ENCODE measurements at places on chromosomes 1 and 21.

DNA sequence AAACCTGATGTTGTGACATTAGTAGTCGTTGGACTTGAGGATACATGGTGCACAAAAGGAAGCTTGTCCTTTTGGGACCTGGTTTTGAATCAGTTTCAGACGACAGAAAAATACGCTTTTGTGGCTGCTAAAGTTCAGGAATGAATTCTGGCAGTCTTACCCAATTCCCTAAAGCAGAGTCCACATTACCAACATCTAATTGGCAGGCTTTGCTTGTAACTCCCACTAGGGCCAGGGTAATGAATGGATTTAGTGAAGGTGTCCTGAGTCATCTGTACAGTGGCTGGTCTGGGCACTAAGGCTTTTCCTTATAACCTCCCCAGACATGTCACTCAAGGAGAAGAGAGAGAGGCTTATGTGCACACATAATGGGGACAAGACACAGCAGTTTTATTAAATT, 66.2 kb upstream of the RNPC3 start:
- DNase-seq: no peak

DNA sequence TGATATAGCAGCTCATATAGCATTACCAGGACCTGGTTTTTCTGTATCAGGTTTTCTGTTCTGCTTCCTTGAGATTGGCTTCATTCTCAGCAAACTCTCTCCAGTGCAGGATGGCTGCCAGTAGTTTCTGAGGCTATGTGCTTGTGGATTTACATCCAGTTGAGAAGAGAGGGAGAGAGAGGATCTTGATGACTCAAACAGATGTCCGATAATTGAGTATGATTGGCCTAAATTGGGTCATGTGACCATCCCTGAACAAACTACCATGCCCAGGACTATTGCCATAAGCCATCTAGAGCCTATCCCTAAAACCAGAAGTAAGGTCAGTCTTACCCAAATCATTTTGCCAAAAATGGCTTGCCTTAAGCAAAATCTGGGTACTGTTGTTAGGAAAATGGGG, 18.1 kb upstream of the PSMA5 start:
- no peak for DNase-seq

DNA sequence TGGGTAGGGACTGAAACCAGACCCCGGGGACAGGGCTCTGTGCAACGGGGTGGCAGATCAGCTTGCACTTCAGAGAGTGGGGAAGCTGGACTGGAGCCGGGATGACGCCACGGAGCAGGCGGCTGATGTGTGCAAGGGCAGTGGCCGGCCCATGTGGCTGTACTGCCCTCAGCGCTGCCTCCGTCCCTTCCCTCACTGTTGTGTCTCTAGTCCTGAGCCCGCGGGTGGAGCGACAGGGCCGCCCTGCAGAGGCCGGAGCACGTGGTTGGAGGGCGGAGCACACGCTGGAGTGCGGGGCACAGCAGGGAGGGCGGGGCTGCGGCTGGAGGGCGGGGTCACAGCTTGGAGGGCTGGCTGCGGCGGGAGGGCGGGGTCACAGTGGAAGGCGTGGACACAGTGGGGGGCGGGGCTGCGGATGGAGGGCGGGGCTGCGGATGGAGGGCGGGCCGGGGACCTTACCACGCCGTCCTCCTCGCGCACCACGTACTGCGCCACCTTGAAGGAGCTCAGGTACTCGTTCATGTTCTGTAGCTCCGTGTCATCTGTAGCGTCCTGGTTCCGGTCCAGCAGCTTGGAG, 52.4 kb downstream of the CHD5 start:
- DNase-seq: peak; percentile 47

DNA sequence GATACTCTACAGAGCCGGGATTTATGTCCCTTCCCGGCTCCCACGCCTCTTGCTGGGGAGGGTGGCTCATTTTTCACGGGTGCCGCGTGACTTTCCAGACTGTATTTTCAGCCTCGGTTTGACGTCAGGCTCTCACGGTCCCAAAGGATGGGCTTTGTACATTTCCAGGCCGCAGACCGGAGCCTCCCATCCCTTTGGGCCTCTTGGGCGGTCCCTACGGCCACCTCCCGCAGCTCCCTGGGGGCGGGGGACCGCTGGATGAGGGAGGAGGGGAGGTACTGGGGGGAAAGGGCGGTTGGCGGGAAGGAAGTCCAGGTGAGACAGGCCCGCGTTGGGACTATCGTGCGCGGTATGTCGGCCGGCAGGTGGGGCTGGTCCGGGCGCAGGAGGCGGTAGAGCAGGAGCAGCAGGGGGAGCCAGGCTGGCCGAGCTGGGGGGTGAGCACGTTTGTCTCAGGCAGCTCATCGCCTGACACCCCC, 17.9 kb downstream of the UBL4B start:
- no peak for DNase-seq

DNA sequence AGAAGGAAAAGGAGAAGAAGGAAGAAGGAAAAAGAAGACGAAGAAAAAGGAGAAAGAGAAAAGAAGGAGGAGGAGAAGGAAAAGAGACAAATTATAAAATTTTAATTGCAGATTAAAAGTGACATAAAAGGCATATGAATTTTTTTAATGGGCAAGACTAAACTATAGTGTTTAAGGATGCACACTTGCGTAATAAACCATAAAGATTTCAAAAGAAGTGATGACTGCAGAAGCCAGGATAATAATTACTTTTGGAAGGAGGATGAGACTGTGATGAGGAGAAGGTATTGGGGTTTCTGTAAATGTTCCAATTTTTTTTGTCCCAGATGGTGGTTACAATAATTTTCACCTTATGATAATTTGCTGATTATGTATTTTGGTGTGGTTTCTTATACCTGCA, 243.1 kb upstream of the PKN2 start:
- no peak for DNase-seq

DNA sequence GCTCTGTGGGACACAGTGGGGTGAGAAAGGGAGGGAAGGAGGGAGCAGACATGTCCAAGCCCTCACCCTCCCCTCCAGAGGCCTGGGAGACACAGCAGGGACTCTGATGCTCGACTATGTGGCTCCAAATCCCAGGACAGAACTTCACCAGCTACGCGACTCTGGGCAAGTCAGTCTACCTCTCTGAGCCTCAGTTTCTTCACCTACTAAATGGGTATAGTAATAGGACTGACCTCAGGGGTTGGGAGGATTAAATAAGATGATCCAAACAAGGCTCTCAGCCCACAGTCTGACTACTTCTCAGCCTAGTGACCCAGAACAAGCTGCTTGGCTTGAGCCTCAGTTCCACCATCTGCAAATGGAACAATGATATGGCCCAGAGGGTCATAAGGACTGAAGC, 19.6 kb downstream of the SDC3 start:
- DNase-seq: no peak

GRCh38 chr1:180842491-180843275, 70.0 kb upstream of the KIAA1614 start:
- no peak for DNase-seq

GRCh38 chr1:150552128-150552910, 3.1 kb downstream of the ADAMTSL4 start:
- DNase-seq: no peak

DNA sequence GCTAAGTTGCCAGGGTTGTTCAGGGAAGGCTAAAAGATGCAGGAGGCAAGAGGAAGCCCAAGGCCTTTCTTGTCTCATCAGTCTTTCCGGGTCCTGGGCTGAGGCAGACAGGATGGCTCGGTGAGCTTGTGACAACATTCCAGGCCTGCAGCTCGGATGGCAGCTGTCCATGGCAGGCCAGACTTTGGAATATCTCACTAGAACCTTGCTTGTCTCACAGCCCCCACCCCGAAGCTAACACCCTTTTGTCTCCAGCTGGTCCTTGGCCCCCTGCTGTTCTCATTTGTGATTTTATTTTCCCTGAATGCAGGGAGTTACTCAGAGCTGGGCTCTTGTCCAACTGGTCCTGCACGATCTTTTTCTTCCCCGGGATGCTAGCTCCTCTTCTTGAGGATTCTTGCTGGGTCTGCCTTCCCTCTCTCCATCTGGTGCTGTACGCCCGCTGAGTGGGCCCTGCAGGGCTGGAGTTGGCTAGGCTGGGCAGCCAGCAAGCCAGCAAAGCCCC, 477.2 kb upstream of the CAMK1G start:
- DNase-seq: no peak

DNA sequence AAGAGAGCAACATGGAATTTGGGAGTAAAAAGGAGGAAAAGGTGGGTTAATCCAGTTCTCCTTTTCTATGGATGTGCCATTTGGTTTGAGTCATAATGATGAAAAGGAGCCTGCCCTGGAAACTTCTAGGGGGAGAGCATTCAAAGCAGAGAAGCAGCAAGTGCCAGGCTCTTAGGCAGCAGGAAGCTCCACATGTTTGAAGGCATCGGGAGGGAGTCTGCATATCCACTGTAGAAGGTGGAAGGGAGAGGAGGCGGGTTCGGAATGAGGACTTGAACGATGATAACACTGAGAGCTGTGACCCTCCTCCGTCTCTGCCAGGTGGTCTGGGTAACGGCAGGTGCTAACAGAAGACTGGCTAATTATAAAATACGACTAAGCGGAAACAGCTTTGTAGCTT, 128.2 kb downstream of the RYR2 start:
- DNase-seq: no peak

GRCh38 chr1:89363196-89363595, 663 bp upstream of the GBP6 start:
- DNase-seq: no peak

DNA sequence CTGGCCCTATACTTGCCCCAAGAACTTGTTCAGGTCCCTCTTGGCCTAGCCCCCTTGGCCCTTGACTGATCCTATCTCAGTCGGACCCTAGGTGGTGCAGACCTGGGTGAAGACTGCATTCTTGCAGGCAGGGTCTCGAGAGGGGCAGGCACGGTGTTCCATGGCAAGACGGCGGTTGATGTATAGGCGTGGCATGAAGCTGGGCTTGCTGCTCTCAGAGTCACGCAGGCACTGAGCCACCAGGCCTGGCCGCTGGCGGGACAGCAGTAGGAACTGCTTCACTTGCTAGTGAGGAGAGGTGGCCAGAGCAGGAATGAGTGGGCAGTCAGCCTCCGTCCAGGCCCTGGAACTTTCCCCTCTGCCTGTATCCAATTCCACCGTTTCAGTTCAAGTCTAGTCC, 3.8 kb downstream of the HECTD3 start:
- no peak for DNase-seq

- DNase-seq: no peak
Observed at GRCh38 chr1:67683766-67684525, 1.1 kb upstream of the GADD45A start.

GRCh38 chr1:227942716-227943261, 4.9 kb downstream of the WNT9A start:
- no peak for DNase-seq

DNA sequence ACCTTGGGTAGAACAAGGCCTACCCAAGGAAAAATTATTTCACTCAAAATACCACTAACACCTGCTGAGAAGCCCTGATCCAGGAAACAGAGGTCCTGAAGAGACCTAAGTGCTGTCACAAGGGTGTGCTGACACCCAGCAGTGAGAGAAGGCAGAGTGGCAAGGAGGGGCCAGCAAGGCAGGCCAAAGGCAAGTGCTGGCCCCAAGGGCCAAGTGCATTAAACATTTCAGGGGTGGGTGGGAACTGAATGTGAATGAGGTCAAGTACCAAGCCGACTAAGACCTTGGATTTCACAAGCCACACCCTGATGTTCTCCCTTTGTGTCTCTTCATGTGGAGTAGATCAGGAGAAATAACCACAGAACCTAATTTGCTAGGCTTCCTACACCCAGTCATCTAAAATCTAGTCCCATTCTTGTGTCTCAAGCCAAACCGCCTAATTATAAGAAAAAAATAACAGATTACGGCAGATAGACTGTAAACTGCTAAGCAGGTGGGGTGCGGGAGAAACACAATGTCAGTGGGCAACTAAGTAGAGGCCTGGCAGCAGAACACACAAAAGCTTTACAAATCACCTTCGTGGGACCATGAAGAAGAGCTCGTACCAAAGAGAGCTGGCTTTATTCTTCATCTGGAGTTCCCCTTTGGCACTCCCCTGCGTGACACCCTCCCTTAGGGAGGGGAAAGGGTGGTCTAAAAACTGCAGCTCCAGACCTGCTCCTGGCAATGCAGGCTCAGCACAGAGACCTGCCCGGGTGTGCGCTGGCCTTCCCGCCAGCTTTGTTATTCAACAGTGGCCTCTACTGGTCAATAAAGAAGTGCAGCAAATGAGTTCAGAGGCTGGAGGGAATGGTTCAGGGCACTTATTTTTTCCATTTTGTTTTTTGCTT, 8.7 kb downstream of the UBE2G2 start:
- peak; percentile 48 for DNase-seq

GRCh38 chr21:15171546-15171945, 106.7 kb upstream of the NRIP1 start:
- no peak for DNase-seq

GRCh38 chr1:114144016-114144415, 9.7 kb downstream of the SYT6 start:
- DNase-seq: no peak

- DNase-seq: no peak
Observed at GRCh38 chr1:88784551-88784950, 100.5 kb downstream of the PKN2 start.

DNA sequence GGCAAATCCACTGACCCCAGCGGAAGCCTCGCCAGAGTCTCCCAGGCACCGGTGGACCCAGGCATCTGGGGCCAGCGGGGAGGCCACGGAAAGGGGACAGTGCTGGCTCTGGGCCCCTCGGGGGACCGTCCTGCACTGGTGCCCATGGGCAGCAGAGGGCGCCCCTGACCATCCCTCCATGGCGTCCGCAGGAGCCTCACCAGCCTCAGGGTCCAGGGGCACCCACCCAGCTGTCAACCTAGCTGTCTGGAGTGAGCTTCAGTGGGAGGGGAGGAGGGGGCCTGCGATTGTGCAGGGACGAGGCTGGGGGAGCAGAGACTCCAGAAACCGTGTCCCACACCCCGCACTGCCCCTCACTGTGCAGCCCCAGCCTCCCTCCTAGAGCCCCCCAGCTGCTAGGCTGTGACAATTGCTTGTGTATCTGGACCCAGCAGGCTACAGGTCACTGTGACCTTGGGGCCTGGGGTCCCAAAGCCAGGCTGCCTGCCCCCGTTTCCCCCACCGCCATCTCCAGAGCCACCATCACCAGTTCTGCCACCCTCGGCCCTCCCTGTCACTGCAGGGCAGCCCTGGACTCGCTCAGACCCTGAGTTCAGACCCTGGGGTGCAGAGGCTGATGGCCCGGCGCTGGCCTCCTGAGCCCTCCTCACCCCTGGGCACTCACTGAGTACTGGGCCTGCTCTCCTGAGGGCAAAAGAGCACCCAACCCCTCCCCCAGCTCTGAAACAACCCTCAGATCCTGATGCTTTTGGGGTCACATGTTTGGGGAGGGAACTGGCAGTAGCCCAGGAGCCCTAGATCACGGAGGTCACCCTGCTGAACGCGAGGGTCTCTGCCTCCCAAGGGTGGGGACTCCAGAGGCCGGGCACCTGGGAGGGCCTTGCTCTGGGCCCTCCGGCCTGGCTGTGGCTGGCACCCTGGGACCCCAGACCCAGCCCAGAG, 10.6 kb upstream of the COL6A1 start:
- peak; percentile 42 for DNase-seq

GRCh38 chr1:63327417-63328054, 5.2 kb downstream of the FOXD3 start:
- peak; percentile 9 for DNase-seq

Measured in CD8-positive, alpha-beta memory T cell (primary cell).